ENCODE measurements at places on chromosomes 11 and 22. TPM values are rescaled to one million over a fixed set of nuclear protein-coding genes. Genes with fewer than 3 reads are reported as not detected.

The MRPL16 gene
- total RNA-seq: 27.5 TPM

The WNT7B gene
- total RNA-seq: not detected

The OR5A1 gene
- total RNA-seq: not detected

The CSRP3 gene
- total RNA-seq: not detected

The MYO18B gene
- total RNA-seq: not detected

The SLC5A1 gene
- total RNA-seq: not detected

The SCGB2A2 gene
- not detected for total RNA-seq

The OR52I2 gene
- not detected for total RNA-seq

The POU2AF1 gene
- not detected for total RNA-seq

The ABCG4 gene
- total RNA-seq: under 0.01 TPM

The NAALAD2 gene
- 0.87 TPM for total RNA-seq

The SPI1 gene
- total RNA-seq: not detected

The MIOX gene
- total RNA-seq: not detected
